CD8-positive, alpha-beta T cell (primary cell): ENCODE measurements at places on chromosomes 6 and 20. TPM values are rescaled to one million over a fixed set of nuclear protein-coding genes. Genes with fewer than 3 reads are reported as not detected.

The HDGFL1 gene
- total RNA-seq: not detected

The ADGB gene
- not detected for total RNA-seq

DNA sequence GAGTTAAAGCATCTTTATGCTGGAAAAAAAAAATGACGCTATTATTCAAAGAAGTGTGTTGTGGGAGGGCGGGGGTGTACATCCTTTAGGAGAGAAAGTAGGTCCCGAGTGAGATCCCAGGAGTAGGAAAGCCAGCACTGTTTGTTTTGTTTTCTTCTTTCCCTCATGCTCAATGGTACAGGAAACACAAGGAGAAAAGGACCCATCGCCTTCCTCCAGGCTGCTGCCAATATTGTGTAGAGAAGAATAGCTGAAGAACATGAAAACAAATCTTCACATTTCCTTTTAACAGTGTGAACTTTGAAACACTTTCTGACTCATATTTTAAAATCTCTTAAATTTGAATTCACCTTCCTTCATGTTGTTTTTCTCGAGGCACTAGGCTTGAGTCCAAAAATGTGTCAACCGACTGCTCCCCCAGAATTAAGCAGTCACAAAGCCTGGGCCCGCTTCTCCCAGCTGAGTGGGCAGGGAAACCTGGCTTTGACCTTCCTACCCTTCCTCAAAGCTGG, 22.3 kb downstream of the PPP1R16B start:
- DNase-seq: no peak

DNA sequence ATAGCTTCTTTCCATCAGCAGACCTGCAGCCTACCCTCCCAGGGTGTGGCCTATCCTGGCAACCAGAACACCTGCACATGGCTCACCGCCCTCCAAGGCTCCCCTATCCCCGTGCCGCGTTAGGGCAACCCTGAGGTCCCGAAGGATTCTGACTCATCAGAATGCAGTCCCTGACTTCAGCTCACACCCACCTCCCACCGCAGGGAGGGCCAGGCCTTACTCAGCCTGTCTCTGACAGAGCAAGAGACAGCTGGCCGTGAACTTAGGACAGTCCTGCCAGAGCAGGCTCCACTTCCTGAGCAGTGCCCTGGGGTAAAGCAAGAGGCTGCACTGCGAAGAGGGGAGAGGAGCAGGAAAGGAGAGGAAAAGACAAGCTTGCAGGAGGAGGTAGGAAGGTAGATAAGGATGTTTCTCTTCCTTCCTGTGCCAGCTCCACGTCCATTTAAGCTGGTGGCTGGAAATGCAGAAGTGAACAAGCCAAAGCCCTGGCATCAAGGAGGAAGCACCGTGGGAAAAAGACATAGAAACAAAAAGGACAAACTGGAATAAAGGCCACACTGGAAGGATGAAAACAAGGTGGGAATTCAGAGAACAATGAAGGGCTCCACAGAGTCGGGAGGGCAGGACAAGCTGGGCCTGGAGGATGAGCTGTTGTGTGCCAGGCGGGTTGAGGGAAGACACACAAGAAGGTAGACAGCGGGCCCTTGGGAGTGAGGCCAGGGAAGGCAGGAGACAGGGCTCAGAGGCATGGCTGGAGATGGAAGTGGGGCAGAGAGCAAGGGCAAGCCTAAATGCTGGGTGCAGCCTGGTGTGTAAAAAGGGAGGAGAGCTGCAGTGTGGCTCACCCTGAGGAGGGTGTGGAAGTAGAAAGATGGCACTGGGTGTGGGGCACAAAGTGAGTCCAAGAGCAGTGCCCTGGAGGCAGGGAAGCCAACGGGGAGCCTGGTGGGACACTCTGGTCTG, 102.7 kb downstream of the SLC23A2 start:
- DNase-seq: no peak

The SAPCD1 gene
- 0.92 TPM for total RNA-seq

DNA sequence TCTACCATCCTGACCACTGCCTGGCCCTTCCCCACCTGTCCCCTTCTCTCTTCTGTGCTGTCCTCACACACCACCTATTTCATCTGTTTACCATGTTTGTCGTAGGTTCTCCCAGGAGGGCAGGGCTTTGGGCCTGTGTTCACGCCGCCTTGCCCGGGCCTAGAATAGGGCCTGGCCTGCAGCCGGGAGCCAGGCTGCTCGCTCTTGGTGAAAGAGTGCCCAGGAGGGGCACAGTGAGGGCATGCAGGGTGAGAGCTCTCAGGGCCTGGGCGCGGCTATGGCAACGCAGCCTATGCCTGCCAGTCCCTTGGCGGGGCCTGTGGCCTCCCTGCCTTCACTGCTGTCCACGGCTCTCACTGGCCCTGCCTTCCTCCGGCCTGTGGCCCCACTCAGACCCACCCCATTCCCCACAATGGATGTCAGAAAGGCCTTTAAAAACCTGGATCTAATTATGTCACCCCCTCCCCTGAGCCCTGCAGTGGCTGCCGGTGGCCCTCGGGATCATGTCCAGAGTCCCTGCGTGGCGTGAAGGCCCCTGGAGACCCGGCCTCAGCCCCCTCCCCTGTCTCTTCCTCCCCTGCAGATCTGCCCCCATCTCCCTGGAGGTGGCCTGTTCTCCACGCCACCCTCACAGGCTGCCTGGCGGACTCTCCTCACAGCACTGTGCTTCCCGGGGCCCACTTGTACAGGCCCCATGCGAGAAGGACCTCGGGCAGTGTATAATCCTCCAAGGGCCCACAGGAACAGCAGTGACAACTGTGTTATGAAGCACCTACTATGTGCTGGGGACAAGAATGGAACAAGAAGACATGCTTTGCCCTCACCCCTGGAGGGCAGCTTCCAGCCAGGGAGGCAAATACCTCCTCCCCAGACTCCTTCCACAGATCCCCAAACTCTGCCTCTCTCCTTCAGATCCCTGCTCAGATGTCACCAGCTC, 22.9 kb upstream of the NOL4L start:
- no peak for DNase-seq

DNA sequence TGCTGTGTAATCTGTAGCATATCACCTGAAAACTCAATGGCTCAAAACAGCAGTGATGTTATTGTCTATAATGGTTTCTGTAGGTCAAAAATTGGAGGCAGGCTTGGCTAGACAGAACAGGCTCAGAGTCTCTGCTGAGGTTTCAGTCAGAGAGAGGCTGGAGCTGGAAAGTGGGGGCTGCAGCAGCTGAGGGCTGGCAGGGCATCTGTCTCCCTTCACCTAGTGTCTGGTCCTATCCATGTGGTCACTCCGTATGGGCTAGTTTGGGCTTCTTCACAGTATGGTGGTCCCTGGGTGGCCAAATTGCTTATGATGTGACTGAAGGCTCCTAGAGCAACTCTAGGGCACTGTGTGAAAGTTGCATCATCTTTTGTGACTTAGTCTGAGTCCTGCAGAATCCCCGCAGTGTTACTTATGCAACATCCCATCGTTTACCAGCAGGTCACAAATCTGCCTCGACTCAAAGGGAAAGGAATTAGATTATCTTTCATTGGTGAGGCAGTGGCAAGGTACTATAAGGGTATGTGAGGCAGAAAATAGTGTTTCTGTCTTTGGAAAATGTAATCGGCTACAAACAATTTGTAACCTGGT, 497.0 kb downstream of the EPHA7 start:
- no peak for DNase-seq

DNA sequence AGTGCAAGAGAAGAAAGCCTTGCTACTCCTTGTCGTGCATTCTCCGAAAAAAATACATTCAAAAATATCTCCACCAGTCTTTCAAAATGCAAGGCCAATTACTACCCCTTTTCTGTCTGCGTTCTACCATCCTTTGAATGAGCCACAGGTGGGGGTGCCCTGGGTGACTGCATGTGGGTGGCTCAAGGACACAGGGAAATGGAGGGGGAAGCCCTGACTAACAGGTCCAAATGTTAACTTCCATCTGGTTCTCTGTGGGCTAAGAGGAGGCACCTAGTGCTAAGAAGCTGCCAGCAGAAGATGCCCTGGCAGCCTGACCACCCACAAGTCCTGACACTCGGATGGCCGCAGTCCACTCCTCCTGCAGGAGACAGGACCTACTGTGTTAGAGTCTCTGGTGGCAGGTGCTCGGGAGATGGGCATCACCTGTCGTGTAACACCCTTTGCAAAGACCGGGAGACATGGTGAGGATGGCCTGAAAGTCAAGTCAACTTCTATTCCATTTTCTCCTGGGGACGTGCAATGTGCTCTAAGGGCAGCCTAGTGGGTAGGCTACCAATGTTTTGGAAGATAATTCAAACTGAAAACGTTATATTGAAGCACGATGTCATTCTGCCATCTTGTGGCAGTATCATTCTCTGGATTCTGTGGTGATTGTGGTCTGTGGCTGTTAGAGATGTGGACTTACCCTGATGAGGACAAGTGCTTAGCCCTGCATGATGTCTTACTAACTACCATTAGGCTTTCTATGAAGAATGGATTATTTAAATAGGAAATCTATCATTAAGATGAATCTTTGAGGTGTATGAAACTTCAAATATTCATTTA, 27.4 kb upstream of the IGF2R start:
- peak; percentile 17 for DNase-seq

- no peak for DNase-seq
Measured at GRCh38 chr6:132569170-132569569, 952 bp upstream of the TAAR6 start.

GRCh38 chr6:10166031-10166430, 248.8 kb downstream of the TFAP2A start:
- DNase-seq: no peak

The CENPW gene
- total RNA-seq: 2.6 TPM

DNA sequence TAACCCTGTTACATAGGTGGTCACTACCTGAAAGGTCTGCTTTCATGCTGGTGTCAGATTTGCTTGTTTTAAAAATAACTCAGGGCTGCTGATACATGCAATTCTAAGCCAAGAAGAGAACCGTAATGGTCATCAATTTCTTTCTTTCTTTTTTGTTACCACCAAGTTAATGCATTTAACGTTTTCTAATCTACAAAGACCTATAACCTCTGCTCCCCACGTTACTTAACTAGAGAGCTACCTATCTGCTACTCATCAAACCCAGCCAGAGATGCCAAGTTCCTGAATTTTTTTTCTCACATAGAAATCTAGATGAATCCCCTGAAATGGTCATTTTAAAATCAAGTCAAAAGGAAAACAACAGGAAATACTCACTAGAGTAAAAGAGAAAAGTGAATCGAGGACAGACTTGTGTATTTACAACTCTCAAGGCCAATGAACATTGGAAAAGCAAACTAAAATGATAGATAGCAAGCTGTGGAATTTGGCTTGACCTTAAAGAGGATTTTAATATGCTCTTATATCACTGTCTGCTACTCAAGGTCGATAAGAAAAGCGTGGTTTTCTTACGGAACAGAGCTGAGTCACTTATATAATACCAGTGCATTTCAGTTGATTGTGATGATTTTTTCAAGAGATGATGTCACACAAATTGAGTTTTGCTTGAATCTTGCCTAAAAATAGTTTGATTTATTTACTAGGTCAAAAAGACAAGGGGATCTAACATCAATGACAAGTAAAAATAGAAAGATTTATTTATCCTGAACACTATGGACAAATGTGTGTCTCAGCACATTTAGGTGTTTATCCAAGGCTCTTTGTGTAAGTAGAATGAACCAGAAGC, 67.9 kb downstream of the SGK1 start:
- DNase-seq: no peak

- no peak for DNase-seq
Measured at GRCh38 chr6:166971271-166971670, 14.9 kb upstream of the RNASET2 start.

GRCh38 chr20:39070484-39071231, 108.5 kb downstream of the DHX35 start:
- no peak for DNase-seq

GRCh38 chr20:10541668-10542411, 106.7 kb downstream of the SLX4IP start:
- DNase-seq: no peak

DNA sequence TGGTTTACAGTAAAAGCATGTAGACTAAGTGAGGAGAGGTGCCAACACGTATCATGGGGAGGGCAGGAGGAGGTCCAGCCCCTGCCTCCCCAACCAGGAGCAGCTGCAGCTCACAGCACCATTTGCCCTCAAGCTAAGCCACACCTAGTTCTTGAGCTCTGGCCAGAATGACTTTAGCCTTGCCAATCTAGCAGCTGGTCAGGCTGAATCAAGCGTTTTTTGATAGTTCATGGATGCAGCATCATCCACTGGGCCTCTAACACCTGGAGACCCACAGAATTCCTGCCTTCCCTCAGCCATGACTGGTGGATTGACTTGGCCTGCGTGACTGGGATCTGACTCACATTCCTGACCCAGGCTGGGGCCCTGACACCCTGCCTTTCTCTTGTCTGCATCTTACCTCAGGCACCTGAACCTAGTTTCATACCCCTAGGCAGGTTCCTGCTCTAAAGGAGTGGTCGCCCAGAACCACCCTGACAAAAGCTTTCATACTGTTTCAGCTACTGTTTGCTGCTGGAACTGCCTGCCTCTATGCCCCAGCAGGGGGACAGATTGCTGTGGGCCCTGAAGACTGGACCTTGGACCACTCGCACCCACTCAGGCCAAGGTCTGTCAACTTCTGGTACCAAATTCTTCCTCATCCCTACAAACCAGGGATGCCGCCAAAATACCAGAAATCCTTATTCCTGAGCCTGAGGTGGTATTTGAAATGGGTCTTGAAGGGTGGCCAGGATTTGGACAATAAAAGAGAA, 122.3 kb downstream of the QRSL1 start:
- DNase-seq: no peak

DNA sequence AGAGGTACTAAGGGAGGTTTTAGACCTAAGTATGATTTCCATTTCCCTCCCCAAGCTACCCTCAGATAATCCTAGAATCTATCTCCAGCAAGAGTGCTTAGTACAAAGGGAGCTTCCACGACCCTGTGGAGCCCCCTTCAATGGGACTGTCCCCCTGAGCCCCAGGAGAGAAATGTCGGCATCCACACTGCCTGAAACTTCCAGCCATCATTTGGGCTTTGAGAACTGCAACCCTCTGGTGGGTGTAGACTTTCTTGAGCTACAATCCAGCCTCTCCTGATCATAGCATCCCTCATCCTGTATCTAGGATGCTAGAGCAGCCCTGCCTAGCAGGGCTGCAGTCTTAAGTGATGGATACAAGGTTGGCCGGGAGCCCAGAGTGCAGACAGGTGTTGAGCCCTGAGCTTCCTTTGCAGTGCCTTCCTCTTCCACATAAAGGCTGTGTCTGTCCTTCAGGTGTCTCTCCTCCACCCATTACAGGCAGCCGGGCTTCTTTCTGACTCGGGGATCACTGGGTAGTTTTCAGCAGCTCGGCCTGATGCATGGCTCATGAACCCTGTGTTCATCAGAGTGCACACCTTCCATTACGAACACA, 424.5 kb downstream of the PREX1 start:
- DNase-seq: no peak

The GABRR2 gene
- 0.43 TPM for total RNA-seq

GRCh38 chr6:56017198-56017597, 141.8 kb upstream of the BMP5 start:
- no peak for DNase-seq

DNA sequence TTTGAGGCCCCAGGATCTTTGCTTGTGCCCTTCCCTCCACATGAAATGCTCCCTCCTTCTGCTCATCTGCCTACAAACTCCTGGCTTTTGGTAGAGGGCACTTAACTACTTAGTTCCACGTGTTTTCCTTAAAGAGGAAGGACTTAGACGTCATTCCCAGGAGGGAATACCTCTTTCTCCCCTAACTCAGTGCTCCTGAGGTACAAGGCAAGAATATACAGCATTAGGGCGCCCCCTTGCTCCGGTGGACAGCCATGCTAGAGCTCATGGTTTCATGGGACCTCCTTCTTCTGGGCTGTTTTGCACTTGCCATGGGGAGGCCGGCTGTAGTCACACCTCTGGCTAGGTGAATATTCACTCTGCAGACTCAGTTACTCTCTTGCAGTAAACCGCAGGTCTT, 93.8 kb upstream of the LY86 start:
- no peak for DNase-seq

- no peak for DNase-seq
Measured at GRCh38 chr20:7113577-7114466, 346.3 kb downstream of the BMP2 start.
